T-helper 22 cell (primary cell): ENCODE measurements at places on chromosomes 1 and 21.

GRCh38 chr1:236010443-236010842 is 54.4 kb downstream of the NID1 start:
- no peak for DNase-seq

GRCh38 chr1:44643721-44644334 is 30.5 kb downstream of the TMEM53 start:
- no peak for DNase-seq

- no peak for DNase-seq
Observed at GRCh38 chr1:177517546-177517945, 346.8 kb downstream of the BRINP2 start.

DNA sequence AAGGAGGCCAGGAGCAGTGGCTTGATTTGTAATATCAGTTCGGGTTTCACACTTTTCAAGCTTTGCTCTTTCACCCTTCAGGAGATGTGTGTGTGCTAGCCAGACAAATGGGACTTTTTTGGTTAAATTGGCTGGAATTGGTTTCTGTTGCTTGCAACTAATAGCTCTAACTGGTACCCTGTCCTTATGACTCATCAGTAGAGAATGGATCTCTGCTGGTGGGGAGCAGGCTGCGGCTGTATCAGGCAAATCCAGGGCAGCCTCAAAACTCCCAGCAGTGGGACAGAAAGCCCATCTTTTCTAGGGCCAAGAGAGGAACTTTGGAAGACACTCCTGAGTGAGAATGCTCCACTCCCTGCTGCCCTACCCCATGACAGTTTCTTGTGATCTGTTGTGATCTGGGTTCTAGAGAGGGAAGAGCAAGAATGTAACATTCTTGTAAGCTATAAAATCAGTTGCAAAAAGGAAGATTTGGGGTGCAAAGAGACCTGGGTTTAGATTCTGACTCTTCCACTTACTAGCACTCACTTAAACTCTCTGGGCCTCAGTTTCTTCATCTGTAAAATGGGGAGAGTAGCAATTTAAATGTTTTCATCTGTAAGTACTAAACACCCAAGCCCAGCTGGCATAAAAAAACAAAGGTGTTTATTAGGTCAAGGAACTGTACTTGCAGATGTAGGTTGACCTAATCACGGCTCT is 257.0 kb upstream of the TMEM51 start:
- no peak for DNase-seq

DNA sequence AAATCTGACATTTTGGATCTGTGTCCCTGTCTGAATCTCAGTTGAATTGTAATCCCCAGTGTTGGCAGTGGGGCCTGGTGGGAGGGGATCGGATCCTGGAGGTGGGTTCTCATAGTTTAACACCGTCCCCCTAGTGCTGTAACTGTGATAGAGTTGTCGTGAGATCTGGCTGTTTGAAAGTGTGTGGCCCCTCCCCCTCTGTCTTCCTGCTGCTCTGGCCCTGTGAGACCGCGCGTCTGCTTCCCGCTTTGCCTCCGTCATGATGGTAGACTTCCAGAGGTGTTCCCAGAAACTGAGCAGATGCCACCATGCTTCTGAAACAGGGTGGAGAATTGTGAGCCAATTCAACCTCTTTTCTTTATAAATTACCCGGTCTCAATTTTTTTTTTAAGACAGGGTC is 25.0 kb downstream of the AGPAT3 start:
- DNase-seq = no peak

DNA sequence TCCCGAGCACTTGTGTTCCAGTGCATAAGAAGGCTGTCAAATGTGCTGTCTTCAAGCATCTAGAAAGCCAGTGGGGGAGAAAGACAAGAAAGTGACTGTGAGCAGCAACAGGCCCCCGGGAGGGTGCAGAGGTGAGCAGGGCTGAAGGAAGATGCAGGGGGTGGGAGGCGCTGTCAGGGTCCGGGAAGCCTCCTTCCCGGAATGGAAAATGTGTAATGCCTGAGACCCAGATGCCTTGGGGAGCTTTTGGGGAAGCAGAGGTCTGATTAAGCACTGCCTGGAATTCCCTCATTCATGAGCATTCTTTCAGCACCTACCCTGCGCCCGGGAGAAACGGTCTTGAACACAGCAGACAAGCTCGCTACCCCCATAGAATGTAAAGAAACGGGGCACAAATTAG is 1.3 kb downstream of the NPHP4 start:
- no peak for DNase-seq

DNA sequence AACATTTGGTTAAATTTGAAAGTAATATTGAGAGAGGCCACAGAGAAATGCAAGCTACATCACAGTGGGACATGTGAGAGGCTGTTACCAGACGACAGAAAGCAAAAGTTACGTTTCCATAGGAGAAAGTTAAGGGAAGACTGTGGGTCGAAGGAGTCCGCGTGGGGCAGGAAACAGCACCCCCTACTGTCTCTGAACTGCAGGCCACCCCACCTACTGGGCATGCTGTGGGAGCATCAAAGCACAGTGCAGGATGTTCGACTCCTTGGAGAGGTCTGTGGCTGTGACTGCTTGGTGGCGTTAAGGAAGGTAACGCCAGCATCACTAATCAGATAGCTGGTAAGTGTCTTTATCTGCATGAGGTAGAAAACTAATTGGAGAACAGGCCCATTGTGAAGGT is 123.9 kb downstream of the PTBP2 start:
- DNase-seq = no peak
